H1 (cell line): ENCODE measurements at places on chromosomes 7 and 10. TPM values are rescaled to one million over a fixed set of nuclear protein-coding genes. Genes with fewer than 3 reads are reported as not detected.

GRCh38 chr7:36303202-36304098, 86.2 kb upstream of the ANLN start:
- no peak for DNase-seq

- DNase-seq, result no peak
Measured at GRCh38 chr10:25125201-25125611, 49.6 kb upstream of the GPR158 start.

DNA sequence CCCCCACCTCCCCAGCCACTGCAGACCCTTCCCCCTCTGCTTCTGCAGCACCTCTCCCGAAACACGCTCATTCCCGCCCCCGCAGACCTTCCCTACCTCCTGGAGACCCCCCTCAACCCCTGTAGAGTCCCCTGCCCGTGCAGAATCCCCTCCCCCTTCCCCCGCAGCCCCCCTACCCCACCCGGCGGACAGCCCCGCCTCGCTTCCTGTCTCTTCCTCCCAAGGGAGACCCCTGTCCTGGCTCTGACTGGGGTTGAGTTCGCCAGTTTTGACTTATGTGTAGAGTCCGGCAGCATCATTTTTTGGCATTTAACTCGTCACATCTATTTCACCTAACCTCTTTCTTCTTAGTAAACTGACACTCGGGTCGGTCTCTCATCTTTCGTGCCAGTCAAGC, 54.0 kb downstream of the ALOX5 start:
- no peak for DNase-seq

DNA sequence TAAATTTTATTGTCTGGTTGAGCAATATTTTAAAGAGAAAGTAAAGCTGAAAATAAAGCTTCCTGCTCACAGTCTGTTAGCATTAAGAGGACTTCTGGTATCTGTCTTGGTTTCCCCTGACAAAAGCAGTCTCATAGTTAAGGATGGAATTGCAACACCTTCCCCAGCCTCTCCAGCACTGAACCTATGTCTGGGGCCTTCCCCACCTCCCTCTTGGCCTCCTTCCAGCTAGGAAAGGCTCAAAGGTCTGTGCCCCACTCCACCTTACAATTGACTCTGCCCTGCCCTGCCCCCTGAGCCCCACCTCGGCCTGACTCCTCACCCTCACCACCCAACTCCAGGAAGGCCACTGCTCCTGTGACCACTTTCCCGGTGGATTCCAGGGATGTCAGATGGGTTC, 33.2 kb downstream of the COL17A1 start:
- DNase-seq, result no peak

- DNase-seq, result peak; percentile 88
Measured at GRCh38 chr7:101058355-101058754, 26.9 kb upstream of the TRIM56 start.

DNA sequence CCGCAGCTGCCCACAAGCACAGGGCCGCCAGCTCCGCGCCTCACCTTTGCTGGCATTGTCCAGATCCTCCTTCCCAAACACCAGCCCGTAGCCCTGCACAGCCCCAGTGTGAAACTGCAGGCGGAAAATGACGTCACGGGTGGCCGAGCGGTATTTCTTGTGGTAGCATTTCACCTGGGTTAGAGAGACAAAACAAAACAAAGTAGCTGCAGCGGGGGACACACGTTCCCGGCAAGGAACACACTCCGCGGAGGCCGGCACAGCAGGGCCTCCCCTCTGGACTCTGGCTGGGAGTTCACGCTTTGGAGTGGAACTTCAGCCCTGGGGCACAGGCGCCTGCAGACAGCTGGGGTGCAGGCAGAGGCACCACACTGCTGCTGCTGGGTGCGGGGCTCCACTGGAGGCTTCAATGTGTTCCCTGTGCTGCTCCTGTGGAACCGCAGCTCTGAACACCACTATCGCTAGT, 181.1 kb downstream of the TNS3 start:
- no peak for DNase-seq

- no peak for DNase-seq
Measured at GRCh38 chr10:78605800-78606350, 462.9 kb upstream of the ZMIZ1 start.

GRCh38 chr7:66183700-66184099, 21.4 kb upstream of the TPST1 start:
- DNase-seq, result no peak

GRCh38 chr7:16084370-16084769, 337.0 kb downstream of the CRPPA start:
- no peak for DNase-seq

- no peak for DNase-seq
Measured at GRCh38 chr10:60532696-60533468, 143.2 kb upstream of the ANK3 start.

Gene PRSS2
- polyA plus RNA-seq, result not detected in 2 replicates
